Epithelial cell of prostate (primary cell): ENCODE measurements at places on chromosomes 3 and 15.

DNA sequence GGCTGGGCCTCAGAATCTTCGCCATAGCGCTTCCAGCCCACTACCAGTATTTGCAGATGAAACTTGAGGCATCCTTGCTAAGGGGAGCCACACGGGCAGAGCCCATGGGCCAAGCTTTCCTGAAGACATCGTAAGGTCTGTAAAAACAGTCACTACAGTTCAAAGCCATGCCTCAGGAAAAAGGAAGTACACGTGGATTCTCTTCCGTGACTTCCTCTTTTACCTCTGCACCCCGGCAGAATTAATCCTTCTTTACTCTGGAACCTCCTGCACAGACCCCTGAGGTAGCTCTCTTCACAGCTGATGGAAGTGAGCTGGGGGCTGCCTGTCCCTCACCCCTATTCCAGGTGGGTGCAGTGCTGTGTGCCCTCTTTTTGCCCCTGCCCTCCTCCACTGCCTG lies 129.2 kb downstream of the CHDH start:
- no peak for DNase-seq

- no peak for DNase-seq
These were observed 36.1 kb downstream of the SCN5A start for GRCh38 chr3:38613426-38613825.

DNA sequence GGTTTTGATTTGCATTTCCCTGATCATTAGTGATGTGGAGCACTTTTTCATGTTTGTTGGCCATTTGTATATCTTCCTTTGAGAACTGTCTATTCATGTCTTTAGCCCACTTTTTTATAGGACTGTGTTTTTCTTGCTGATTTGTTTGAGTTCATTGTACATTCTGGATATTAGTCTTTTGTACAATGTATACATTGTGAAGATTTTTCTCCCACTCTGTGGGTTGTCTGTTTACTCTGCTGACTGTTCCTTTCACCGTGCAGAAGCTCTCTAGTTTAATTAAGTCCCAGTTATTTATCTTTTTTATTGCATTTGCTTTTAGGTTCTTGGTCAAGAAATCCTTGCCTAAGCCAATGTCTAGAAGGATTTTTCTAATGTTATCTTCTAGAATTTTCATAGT lies 91.1 kb upstream of the ATP11B start:
- no peak for DNase-seq

- no peak for DNase-seq
These were observed 165.4 kb upstream of the ARPP21 start for GRCh38 chr3:35473956-35474355.

GRCh38 chr15:57031605-57032004 lies 113.2 kb downstream of the TCF12 start:
- DNase-seq = no peak

DNA sequence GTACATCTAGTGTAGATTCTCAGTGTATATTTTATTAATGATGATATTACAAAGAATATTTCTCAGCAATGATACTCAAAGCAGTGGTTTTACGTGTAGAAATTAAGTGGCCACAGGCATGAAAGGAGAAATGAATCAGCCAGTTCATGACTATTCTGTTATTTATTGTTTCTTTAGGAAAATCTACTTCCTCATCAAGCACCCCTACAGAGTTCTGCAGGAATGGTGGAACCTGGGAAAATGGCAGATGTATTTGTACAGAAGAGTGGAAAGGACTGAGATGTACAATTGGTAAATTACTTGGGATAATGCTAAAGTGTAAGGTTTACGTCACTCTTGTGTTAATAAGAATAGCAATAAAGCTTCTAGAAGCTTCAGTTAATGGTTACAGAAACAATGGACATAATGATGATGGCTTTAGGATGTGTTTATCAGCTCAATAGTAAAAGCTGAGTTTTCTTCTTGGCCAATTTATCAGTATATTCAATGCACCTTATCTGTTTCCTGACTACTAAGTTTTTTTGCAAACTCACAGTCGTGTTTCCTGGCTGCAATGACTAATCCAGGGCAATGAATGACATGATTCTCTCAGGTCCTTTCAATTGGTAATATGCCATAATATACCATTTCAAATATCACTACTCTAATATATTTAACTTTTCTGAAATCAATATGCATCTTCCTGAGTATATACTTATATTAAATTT lies 20.2 kb downstream of the ADGRG7 start:
- no peak for DNase-seq

DNA sequence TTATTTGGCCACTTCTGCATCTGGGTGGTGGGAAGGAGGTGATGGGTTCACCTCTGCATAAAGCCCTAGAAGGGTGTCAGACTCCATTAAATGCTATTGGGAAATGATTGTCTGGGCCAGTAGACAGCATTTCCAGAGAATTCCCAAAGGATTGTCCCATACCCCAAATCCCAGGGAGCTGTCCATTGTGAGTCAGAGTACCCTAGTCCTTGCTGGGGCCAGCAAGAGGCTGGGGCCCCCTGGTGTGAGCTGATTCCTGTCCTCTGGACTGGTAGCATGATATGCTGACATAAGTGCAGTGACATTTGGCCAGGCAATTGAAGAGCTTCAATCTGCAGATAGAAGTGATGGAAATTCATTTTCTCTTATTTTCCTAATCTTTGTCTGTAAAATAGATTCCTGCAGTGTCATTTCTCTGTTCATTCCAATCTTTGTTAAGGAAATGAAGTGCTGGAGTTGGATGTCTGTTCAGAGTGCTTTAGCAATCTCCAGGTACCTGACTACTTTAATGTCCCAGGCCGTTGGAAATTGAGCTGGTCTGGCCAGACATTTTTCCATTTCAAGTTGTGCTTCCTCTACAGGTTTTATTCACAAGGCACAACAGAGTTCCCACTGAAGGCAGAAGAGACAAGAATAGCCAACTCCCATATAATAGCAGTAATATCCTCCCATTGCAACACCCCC lies 91.2 kb downstream of the RPLP1 start:
- no peak for DNase-seq

- no peak for DNase-seq
These were observed 112.6 kb downstream of the USP13 start for GRCh38 chr3:179765396-179765795.

DNA sequence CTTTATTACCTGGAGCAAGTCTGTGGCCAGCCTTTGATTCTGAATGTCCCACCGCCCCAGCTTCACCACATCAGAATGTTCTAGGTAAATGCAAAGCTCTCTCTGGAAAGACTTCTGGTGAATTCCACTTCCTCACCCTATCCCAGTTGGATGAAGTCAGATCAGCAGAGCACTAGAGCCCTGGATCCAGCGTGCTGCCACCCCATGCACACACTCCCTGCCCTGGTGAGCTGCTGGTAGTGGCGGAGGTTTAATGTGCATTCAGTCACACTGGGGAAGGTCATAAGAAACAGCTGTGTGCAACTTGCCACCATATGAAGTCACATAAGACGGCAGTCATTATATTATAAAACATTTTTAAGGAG lies 16.3 kb upstream of the SLC41A3 start:
- DNase-seq = no peak

DNA sequence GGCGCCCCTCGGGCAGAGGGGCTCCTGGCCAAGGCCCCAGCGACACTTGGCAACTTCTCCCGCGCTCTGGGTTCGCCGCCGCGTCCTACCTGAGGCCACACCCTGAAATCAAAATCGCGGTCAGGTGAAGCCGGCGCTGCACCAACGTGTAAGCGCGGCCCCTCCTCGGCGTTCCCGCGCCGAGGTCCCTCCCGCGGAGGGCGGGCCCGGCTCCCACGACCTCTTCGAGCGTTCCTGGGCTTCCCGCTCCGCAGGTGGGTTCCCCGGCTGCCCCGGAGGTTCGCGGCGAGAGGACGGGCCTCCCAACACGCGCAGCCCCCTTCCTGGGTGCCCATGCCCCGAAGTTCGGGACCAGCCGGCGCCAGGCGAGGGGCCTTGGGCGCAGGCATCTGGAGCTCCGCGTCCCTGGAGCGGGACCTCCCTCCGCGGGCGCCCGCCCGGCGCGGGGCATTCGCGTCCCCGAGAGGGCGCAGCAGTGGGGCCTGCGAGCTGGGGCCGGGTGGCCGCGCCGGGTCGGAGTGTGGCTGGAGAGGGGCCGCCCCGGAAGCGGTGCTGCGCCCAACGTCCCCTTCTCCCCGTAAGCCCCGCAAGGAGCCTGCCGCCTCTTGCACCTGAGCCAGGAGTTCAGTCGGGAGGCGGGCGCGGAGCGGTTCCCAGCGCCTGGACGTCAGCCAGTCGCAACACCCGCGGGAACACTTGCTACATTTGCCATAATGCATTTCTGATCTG lies 13.7 kb downstream of the PAK6 start:
- DNase-seq = no peak

GRCh38 chr3:65593780-65594752 lies 444.7 kb downstream of the MAGI1 start:
- no peak for DNase-seq

DNA sequence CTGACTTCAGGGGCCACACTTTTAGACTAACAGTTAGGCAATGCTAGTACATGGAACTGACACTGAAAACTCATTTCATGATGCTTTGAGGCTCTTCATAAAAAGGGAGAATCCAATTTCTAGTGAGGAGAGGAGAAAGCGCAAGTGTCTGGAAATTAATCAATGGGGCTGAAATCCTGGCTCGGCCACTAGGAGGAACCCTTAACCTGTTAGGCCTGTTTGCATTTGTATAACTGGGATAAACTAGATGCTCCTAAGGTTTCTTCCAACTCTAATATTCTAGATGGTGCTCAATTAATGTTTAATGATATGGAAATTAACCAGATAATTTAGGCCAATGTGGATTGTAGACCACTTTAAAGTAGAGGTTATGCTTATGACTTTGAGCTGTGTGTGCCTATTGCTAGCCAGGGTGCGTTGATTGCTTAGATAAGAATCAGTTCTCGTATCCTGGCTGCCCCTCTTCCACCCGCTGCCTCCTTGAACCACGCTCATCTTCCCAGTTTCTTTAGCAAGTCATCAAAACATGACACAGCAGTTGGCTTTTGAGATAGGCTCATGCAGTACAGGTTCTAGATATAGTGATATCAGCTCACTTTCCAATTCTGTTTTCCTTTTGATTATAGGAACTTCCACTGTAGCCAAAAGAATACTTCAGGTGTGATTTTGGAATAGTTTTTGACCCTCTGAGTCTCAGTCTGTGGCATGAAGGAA lies 16.8 kb upstream of the CRBN start:
- DNase-seq = no peak

GRCh38 chr3:34285827-34286188 lies 487.4 kb downstream of the PDCD6IP start:
- DNase-seq = no peak

DNA sequence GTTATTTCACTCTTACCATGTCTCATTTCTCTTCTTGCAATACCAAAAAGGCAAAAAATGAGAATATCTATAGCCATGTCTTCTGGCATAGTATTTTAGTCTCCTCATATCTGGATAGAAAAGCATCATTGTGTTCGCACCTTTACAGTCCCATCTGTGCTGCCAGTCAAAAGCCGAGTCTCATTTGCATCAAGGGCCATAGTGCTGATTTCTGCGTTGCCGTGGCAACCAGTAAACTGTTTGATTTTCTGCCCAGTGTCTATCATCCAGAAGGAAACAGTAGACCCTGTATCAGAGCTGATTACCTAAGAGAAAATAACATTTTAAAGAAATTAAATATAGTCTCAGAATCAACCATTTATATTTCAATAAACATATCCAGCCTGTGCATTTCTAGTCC lies 86.1 kb upstream of the SERPINI2 start:
- DNase-seq = no peak

GRCh38 chr3:67118635-67119034 lies 120.5 kb downstream of the KBTBD8 start:
- no peak for DNase-seq
